RPMI7951 (cell line): ENCODE measurements at places on chromosomes 16 and 17.

- DNase-seq: peak; percentile 92
Observed at GRCh38 chr16:86924537-86924936, 346.2 kb downstream of the FOXL1 start.

GRCh38 chr16:63311313-63311712, 1275.1 kb upstream of the CDH8 start:
- DNase-seq: no peak

GRCh38 chr17:73338050-73338521, 26.3 kb upstream of the CDC42EP4 start:
- no peak for DNase-seq

GRCh38 chr17:50908140-50908859, 42.1 kb upstream of the TOB1 start:
- no peak for DNase-seq
